ENCODE measurements at places on chromosomes 16 and 17. TPM values are rescaled to one million over a fixed set of nuclear protein-coding genes. Genes with fewer than 3 reads are reported as not detected.
A peak's percentile ranks its signal among the peaks of the same experiment; 100 is the strongest.

DNA sequence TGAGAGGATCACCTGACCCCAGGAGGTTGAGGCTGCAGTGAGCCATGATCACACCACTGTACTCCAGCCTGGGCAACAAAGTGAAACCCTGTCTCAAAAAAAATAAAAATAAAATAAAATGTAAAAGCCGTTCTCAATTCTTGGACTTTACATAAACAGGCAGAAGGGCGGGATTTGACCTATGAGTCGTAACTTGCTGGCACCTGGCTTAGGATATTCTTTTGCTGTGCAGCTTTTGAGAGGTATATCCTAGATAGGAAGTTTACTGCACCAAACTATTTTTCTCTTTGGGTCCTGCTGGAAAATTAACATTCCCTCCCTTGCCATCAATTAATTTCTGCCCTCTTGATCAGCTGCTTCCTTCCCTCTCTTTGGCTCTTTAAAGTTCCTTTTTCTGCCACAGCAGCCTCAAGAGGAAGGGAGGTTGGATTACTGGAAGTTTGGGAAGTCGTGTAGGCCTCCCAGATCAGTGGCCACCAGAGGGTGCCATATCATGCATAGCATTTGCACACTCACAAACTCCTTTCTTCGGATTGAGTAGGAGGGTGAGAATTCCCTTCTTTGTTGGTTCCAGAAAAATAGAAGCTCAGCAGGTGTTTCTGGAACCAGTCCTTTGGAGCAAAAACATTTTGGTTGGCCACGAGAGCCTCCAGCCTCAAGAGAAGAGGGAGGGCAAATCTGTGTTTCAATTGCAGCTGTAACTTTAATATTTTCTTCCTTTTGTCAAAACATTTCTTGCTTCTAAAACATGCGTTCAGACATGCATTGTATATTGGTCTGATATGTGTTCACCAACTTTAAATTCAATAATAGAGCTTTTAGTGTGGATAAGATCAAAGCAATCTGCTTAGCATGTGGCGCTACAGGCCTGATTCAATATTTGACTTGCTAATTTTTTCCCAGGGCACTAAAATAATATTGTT lies 147.3 kb downstream of the CCDC182 start:
- DNase-seq: peak; percentile 71

DNA sequence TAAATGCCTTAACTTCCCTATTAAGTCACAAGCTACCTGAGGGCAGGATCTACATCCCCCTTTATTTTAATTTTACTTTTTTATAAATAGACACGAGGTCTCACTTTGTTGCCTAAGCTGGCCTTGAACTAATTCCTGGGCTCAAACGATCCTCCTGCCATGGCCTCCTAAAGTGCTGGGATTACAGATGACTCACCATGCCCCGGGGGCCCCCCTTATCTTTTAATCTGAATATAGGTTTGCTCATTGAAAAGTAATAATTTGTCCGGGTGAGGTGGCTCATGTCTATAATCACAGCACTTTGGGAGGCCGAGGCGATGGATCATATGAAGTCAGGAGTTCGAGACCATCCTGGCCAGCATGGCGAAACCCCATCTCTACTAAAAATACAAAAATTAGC lies 14.2 kb downstream of the ETV4 start:
- DNase-seq: no peak

- no peak for DNase-seq
These were observed 6.4 kb downstream of the CCL18 start for GRCh38 chr17:36070427-36070826.

DNA sequence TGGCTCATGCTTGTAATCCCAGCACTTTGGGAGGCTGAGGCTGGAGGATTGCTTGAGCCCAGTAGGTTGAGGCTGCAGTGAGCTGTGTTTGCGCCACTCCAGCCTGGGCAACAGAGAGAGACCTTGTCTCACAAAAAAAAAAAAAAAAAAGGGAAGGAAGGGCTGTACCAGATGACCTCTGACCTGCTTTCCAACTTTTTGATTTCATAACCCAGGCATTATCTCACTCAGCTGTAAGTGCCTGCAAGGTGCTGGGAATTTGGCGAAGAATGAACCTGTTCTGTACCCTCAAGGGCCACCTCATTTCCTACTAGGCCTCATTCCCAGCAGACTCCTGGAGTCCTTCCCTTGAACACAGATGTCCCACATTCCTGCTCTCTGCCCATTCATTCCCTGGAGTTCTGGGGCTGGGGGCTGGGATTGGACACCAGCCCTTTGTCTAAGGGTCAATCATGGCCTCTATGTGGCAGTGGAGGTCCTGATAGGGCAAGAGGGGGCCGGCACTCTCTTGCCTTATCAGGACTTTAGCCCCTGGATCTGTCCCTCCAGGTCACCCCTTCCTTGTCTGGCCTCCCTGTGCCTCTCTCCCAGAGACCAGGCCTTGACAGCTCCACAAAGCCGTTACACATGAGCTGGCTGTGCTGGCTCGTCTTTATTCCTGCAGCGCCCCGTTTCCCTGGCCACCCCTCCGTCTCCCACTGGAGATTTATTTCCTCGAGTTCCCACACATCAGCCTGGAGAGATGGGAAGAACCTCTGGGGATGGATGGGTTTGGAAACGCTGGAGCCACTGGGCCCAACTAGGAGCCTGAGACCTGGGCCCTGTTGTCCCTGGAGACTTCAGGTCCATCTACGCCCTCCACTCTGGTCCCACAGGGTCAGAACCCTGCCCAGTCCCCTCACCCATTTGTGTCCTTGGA lies 821 bp upstream of the GFAP start:
- DNase-seq: no peak

DNA sequence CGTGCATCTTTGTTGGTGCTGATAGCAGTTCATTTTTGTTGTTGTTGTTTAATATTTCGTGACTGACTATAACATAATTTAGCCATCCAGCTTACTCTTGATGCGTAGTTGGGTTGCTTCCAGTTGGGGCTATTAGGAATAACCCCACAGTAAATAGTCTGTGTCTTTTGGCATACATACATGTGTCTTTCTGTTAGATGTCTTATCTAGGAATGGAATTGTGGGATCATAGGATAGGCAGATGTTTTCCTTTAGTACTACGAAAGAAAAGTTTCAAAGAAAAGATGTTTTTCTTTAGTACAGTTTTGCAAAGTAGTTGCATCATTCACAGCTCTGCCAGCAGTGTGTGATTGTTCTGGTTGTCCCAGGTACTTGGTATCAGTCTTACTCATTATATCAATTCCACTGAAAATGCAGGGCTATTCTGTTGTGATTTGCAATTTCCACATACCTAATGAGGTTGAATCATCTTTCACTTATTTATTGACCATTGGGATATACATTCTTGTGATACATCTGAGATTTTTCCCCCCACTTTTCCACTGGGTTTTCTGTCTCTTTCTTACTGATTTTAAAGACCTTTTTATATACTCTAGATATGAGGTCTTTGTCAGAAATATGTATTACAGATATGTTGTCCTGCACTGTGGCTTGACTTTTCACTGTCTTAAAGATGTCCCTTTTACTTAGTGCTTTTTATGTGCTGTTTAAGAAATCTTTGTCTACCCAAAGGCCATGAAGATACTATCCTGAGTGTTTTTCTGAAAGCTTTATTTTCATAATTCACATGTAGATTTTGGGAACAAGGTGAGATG lies 173.3 kb downstream of the MRTFB start:
- DNase-seq: no peak

- DNase-seq: no peak
These were observed 5.5 kb upstream of the ZNF771 start for GRCh38 chr16:30401768-30402425.

SMIM22 gene
- total RNA-seq: not detected

PRR35 gene
- not detected for total RNA-seq

ANKRD40CL gene
- not detected for total RNA-seq
